ENCODE measurements at places on chromosomes 2 and 18. TPM values are rescaled to one million over a fixed set of nuclear protein-coding genes. Genes with fewer than 3 reads are reported as not detected.

DNA sequence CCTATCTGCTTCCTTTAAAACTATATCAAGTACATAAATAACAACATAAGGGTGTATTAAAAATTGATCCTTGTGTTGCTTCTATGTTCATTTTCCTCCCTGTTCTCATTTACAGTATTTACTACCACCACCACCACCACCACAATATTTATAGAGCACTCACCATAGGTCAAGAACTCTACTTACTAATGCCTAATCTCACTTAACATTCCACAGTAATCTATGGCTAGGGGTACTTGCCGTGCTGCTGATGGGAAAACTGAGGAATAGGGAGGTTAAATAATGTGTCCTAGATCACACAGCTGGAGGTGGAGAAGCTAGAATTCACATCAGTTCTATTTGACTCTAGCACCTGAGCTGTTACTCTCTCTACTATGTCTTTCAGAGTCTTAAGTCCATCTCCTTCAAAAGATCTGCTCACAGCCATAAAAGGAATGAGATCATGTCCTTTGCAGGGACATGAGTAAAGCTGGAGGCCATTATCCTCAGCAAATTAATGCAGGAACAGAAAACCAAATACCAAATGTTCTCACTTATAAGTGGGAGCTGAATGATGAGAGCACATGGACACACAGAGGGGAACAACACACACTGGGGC, 54.1 kb upstream of the ZNF385B start:
- DNase-seq = no peak

- DNase-seq = no peak
These were observed 65.1 kb downstream of the LIPG start for GRCh38 chr18:49626842-49627467.

- DNase-seq = no peak
These were observed 307.6 kb downstream of the RIT2 start for GRCh38 chr18:42807887-42808286.

- DNase-seq = no peak
These were observed 19.8 kb downstream of the GRHL1 start for GRCh38 chr2:9971105-9971818.

Gene TUBA4B
- total RNA-seq = not detected

DNA sequence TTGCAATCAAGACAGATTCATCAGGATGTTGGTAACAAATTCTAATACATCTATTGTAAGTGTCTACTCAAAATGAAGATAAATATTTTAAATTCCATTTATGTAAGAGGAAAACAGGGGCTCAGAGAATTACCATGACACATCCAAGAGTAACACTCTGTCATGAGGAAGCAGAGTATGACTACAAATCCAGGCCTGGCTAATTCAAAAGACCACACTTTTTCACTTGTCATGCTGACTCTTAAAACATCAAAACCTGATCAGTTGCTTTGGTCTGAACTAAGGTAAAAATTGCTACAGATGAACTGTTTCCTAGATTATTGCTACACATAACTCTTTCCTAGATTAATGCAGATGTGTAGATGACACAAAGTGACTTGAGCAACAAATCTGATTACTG, 880.6 kb downstream of the TSN start:
- no peak for DNase-seq

- no peak for DNase-seq
These were observed 51.4 kb downstream of the SPATS2L start for GRCh38 chr2:200357845-200358244.

Data from K562 (cell line).